A549 treated with GW870086 at 1 μM for 4 hours (cell line): ENCODE measurements at places on chromosomes 11 and 22. TPM values are rescaled to one million over a fixed set of nuclear protein-coding genes. Genes with fewer than 3 reads are reported as not detected.

Gene CD81
- 294 to 435 TPM (median 394 TPM) in 5 replicates for total RNA-seq

Gene MOV10L1
- total RNA-seq, result 0.07 TPM in 1 of 5 replicates, not detected in the others

Gene PDE2A
- total RNA-seq, result 1.2 to 2.3 TPM (median 1.9 TPM) in 5 replicates

Gene ANO5
- total RNA-seq, result 1.2 to 2.0 TPM (median 1.7 TPM) in 5 replicates

Gene PGA3
- not detected in 5 replicates for total RNA-seq

Gene SMTNL1
- not detected in 5 replicates for total RNA-seq

Gene DERL3
- total RNA-seq, result 0.23 to 0.60 TPM (median 0.38 TPM) in 5 replicates

Gene C1QTNF5
- total RNA-seq, result not detected in 5 replicates

Gene ZNF215
- total RNA-seq, result 0.88 to 1.2 TPM (median 1.1 TPM) in 5 replicates

Gene PTH
- total RNA-seq, result not detected in 5 replicates

Gene CPSF7
- total RNA-seq, result 63.0 to 74.3 TPM (median 72.0 TPM) in 5 replicates

Gene APOA4
- 0.08 TPM in 1 of 5 replicates, not detected in the others for total RNA-seq

Gene OR4D5
- total RNA-seq, result not detected in 5 replicates

Gene OR51B4
- not detected in 5 replicates for total RNA-seq

Gene AMBRA1
- total RNA-seq, result 12.9 to 16.4 TPM (median 14.0 TPM) in 5 replicates

Gene CREB3L1
- total RNA-seq, result 4.7 to 6.0 TPM (median 5.5 TPM) in 5 replicates
